ENCODE measurements at places on chromosomes 6 and 20.
A peak's percentile ranks its signal among the peaks of the same experiment; 100 is the strongest.

DNA sequence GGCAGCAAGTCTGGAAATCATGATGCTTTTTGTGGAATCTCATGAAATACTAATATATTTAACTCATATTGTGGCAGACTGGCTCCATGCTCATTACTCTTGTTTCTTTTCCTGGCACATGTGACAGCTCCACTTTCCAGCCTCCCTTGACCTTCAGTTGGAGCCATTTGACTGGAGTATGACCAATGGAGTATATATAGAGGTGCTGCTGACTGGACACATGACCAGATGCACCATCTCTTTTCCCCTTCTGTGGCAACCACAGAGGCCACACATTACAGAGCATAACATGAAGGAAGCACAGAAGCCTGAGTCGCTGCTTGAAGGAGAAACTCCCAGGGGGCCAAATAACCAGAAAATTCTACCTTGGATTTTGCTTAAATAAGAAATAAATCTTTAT, 77.4 kb downstream of the MKKS start:
- no peak for DNase-seq

- no peak for DNase-seq
Measured at GRCh38 chr6:16660157-16660497, 101.1 kb downstream of the ATXN1 start.

GRCh38 chr6:161181121-161181520, 92.7 kb downstream of the AGPAT4 start:
- peak; percentile 32 for DNase-seq

DNA sequence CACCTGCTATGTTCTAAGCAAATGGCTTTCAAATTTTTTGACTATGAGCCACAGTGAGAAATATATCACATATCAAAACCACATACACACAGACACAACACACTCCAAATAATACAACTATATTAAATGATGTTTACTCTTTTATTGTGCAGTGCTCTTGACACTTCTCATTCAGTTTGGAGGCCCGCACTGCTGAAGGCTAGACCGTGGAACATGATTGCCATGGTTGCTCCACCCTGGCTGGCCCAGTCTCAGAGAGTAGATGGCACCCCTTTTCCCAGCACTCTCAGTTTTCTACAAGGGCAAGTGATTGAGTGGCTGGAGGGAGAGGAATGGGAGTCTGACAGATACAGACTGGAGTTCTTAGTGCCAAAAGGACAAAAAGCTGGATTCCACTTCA, 86.9 kb downstream of the SH3BGRL2 start:
- no peak for DNase-seq

DNA sequence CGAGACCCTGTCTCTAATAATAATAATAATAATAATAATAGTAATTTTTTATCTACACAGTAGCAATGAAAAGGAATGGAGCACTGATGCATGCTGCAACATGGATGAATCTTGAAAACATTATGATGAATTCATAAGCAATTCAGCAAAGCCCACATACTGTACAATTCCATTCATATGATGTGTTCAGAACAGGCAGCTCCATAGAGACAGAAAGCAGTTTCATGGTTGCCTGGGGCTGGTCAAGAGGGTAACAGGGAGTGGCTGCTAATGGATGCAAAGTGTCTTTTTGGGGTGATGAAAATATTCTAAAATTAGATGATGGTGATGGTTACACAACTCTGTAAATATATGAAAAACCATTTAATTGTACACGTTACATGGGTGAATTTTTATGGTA, 43.6 kb downstream of the SLC24A3 start:
- no peak for DNase-seq

DNA sequence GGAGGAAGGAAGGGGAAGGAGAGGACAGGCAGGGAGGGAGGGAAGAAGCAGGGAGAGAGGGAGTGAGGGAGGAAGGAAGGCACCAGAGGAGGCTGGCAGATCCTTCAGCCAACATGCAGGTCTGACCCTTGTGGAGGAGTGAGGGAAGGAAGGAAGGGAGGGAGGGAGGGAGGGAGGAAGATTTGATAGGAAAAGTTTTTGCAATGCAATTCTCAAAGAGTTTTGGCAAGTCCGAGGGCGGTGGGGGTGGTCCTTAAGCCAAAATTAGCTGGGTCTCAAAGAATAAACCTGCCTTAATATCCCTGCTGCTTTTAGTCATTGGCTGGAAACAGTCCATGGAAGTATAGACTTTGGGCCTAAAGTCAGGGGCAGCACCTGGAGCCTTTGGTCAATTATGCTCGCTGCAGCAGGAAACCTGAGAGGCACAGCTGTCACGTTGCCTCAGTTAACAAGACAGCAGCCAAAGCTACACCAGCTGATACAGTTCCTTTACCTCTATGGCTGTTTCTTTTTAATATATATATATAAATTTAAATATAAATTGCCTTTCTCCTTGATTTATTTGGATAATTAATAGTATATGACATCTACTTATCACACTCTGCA, 115.7 kb upstream of the RALGAPA2 start:
- no peak for DNase-seq

Data from putamen (tissue), 1 donor.